ENCODE measurements at places on chromosomes 11 and 22.

DNA sequence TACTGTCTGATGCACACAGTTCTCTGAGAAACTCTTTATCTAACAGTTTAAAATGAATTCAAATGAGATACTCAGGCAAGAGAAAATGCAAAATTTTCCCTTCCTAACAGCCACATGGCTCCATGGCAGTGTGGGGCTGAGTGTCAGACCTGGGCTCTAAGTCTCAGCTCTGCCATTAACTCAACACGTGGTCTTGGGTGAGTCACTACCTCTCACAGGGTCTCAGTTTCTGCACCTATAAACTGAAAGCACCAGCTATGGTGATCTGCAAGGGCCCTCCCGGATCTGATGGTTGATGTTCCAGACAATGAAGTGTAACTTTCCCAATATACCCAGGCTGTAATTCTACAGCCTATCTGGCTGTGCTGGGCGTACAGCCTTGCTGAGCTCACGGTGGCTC is 70.5 kb downstream of the KCNC1 start:
- DNase-seq, result no peak

- DNase-seq, result no peak
Observed at GRCh38 chr11:67054346-67054835, 2.3 kb upstream of the RHOD start.

- DNase-seq, result no peak
Observed at GRCh38 chr11:2137202-2138067, 1.8 kb downstream of the IGF2 start.

GRCh38 chr11:116271479-116271878 is 501.3 kb downstream of the BUD13 start:
- DNase-seq, result no peak

DNA sequence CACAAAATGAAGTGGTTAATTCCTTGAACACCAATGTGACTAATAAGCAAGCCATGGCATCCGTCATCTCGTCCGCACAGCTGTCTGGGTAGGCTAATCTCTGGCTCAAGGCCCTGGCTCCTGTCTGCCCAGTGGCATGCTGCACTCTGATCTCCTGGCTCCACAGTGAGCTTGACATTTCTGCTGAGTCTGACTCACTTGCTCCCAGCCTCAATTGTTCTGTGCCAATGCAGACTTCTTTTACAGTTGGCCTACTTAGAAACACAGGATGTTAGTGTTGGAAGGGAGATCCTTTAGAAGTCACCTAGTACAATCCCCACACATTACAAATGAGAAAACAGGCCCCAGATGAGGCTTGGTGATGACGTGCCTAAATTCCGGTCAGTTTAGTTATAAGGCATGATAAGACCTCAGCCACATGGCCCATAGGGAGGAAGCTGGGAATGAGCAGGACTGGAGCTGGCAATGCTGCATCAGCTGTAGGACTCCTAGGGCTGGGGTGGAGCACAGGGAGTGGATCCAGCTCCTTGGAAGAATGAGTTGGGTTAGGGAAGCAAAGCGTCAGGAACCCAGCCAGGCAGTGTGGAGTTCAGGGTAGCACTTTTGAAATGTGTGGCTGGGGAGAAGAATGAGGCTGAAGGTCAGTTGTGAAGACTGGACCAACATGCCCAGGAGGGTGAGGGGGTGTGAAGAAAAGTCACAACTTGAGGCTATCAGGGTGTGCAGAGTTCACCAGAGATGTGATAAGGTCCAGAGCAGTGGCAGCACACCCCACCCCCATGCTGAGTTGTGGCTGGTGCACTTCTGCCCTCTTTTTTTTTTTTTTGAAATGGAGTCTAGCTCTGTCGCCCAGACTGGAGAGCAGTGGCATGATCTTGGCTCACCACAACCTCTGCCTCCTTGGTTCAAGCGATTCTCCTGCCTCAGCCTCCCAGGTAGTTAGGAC is 70.2 kb upstream of the EED start:
- no peak for DNase-seq

GRCh38 chr11:122229078-122229477 is 113.1 kb upstream of the BLID start:
- no peak for DNase-seq

GRCh38 chr22:18126606-18127005 is 16.0 kb downstream of the TUBA8 start:
- DNase-seq, result no peak

- DNase-seq, result no peak
Observed at GRCh38 chr11:128961645-128962044, 19.0 kb upstream of the TP53AIP1 start.

- no peak for DNase-seq
Observed at GRCh38 chr22:42430528-42431125, 1.6 kb downstream of the NFAM1 start.
